ENCODE measurements at places on chromosomes 2 and 18. TPM values are rescaled to one million over a fixed set of nuclear protein-coding genes. Genes with fewer than 3 reads are reported as not detected.

ABHD1 gene
- total RNA-seq = 0.96 TPM

MEP1B gene
- total RNA-seq = not detected

L3MBTL4 gene
- 0.26 TPM for total RNA-seq

REG3A gene
- not detected for total RNA-seq

NT5C1B gene
- total RNA-seq = not detected

FIGN gene
- not detected for total RNA-seq

TBR1 gene
- 0.05 TPM for total RNA-seq

DNA sequence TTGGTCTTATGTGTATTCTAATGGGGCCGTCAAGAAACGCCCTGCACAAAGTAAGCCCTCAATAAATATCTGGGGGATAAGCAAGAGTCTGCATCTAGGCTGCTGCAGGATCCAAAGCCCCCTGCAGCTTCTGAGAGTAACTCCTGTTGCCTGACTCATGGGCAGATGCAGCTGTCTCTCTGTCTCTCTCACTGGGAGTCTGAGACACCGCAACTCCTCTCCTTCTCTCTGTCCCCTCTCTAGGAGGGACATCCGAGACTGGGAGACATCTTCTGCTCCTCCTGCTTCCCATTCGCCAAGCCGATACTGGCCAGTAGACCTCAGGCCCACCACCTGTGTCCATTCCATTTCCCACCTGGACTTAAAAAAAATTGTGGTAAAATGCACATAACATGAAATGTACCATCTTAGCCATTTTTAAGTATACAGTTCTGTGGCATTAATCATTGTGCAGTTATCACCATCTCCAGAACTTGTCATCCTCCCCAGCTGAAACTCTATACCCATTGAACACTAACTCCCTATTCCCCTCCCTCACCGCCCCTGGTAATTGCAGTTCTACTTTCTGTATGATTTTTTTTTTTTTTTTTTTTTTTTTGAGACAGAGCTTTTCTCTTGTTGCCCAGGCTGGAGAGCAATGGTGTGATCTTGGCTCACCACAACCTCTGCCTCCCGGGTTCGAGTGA, 20.1 kb downstream of the DYSF start:
- no peak overlapping the region for H3K4me3 ChIP-seq
- no peaks in the 10 kb centered on the region for H3K4me1 ChIP-seq
- H3K27ac ChIP-seq = no peak overlapping the region
- DNase-seq = no peak
- H3K27me3 ChIP-seq = peaks cover 21% of the 10 kb centered on the region

- no peak for DNase-seq
- no peak overlapping the region for H3K4me3 ChIP-seq
- H3K36me3 ChIP-seq = peaks cover 2% of the 10 kb centered on the region
- peaks cover 16% of the 10 kb centered on the region for H3K27me3 ChIP-seq
- H3K4me1 ChIP-seq = peaks cover 7% of the 10 kb centered on the region
Observed at GRCh38 chr2:231680285-231680991, 27.9 kb upstream of the PTMA start.

DNA sequence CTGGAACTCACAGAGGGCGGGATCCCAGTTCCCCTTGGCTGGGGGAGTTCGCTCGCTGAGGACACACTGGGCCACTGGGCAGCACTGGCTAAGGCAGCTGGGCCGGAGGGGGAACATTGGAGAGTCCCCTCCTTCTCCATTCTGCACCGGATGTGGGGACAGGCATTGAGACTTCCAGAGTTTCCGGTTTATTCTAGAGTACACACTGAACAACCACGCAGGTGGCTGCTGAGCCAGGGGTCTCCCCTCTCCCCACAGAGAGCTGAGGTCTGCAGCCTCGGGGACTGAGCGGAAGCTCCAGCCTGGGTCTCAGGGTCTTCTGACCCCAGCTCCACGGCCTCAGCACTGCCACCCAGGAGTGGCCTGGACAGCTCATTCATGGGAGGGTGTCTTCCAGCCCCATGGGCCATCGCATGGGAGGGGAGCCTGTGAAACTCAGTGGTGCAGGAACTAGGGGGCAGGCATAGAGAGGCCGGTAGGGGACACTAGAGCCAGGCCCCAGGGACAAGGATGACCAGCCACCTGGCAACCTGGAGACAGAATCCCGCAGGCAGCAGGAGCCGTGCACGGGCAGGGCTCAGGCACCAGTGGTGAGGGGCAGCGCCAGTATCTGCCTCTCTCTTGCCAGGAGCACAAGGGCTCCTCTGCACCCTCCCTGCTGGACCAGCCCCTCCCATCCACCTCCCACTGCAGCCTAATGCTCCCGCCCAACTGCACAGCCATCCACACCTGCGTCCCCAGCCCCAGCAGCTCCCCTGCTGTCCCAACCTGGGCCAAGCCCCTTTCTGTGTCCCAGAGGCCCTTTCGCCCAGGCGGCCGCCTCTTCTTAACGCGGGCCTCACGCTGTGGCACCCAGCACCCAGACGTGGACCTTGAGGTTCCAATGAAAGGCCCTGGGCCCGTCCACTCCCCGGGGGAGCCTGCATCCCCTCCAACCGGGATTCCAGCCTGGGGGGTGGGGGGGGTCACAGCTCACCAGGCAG, 45.1 kb upstream of the GPC1 start:
- peaks cover 8% of the 10 kb centered on the region for H3K4me1 ChIP-seq
- H3K27ac ChIP-seq = no peak overlapping the region
- no peak for DNase-seq
- no peaks in the 10 kb centered on the region for H3K36me3 ChIP-seq
- H3K27me3 ChIP-seq = no peaks in the 10 kb centered on the region

DNA sequence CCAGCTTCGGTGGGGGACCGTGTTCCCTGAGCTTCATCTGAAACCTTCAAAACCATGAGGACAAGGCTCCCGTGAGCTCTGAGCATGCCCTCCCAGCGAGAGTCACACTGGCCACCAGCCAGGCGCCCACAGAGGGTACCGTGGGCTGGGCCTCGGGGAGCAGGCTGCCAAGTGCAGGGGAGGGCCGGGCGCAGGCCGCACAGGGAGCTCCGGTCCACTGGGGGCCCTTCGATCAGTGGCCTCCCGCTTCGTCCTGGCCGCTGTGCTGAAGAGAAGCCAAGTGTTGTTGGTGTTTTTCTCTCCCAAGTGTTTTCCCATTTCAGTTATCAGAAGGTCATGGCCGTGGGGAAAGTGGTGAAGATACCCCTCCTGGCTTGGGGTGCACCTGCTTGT, 144.4 kb downstream of the PTGR3 start:
- H3K27ac ChIP-seq = no peak overlapping the region
- DNase-seq = no peak

DNA sequence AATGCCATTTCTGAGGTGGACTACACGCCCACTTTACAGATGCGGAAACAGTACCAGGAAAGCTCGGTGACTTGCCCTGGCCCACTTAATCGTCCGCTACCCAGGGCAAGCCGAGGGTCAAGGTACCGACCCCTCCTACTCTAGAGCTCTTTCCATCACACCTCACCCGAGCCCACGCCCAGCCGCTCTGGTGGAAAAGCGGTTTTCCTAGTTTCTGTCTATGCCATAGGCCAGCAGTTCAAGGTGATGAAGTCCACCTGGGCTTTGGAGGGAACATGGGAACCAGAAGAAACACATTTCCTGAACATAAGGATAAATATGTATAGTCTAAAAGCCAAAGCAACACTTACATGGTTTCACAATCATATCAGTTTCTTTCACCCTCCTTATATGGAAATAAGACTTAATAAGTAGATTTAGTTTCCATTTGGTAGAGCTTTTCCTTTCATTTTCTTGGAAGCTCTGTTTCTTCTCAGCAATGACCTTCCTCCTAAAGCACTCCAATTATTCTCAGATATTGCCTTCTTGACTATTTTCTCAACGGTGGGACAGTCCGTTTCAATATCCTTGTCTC, 567 bp downstream of the VWA3B start:
- no peak overlapping the region for H3K27ac ChIP-seq
- no peaks in the 10 kb centered on the region for H3K36me3 ChIP-seq
- peak overlapping the region; percentile 77 for H3K4me3 ChIP-seq
- H3K27me3 ChIP-seq = peaks cover 33% of the 10 kb centered on the region
- peaks cover 21% of the 10 kb centered on the region for H3K4me1 ChIP-seq
- DNase-seq = no peak

DNA sequence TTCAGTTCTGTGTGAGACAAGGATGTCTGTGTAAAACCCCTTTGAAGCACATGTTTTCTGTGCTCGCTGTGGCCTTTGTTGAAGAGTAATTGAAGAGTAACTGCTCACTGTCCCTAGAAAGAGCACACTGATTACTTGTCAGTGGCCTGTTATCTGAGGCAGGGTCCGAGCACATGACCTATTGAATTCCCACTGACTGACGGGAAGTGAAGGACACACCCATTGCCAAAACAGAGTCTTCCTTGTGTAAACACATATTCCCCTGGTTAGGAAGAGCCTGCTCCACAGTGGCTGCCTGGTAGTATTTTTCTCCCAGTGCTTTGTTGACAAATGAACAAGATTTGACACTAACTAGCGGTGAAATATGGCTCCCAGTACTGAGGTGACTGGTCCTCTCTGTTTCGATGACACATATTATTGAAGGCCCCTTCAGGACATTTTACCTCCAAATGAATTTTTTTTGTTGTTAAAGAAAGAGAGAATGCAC, 148.5 kb upstream of the GYPC start:
- no peak overlapping the region for H3K4me3 ChIP-seq
- H3K4me1 ChIP-seq = no peaks in the 10 kb centered on the region
- peaks cover 2% of the 10 kb centered on the region for H3K27me3 ChIP-seq
- no peak overlapping the region for H3K27ac ChIP-seq
- H3K36me3 ChIP-seq = no peaks in the 10 kb centered on the region
- DNase-seq = no peak

DNA sequence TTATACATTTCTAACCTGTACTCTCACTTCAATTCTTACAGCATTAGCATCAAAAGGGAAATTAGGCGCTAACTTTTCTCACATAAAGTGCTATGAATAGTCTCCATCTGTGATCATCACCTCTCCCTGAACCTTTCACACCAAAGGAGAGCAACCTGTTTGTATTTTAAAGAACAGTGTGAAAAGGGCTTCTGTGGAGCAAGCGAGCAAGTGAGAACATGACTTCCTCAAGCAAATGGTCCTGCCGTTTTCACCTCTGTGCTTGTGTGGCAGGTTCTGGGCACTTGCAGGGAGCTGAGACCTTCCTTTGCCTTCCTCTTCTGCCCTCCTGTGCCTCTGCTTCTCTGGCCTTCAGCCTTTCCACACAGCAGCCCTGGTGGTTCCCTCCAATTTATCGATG, 51.9 kb downstream of the TGFA start:
- H3K4me1 ChIP-seq = no peaks in the 10 kb centered on the region
- H3K4me3 ChIP-seq = no peak overlapping the region
- DNase-seq = no peak
- H3K36me3 ChIP-seq = no peaks in the 10 kb centered on the region

GRCh38 chr2:63514781-63515180, 73.5 kb downstream of the WDPCP start:
- H3K36me3 ChIP-seq = no peaks in the 10 kb centered on the region
- H3K4me3 ChIP-seq = no peak overlapping the region

- H3K4me1 ChIP-seq = peaks cover 16% of the 10 kb centered on the region
- DNase-seq = no peak
- H3K27me3 ChIP-seq = peaks cover 93% of the 10 kb centered on the region
Observed at GRCh38 chr2:222305516-222306392, 7.0 kb upstream of the PAX3 start.

DNA sequence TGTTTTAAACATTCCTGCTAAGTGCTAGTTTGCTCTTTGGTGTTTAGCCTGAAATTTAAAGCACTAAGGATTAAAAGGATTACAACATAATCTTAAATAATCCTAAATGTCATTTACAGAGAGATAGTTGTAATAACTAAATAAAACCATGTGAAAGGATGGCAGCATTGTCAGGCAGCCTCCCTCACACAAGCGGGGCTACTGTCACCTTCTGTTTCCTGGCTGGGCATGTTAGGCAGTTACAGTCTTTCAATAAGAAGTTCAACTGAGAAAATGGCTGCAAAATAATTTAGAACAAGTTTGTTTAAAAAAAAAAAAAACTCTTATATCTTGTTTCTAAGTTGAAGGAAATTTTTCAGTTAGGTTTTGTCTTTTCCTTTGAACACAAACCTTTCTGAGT, 124.9 kb downstream of the ARHGAP15 start:
- no peaks in the 10 kb centered on the region for H3K27me3 ChIP-seq
- peak overlapping the region; percentile 47 for H3K4me3 ChIP-seq
- H3K4me1 ChIP-seq = peaks cover 78% of the 10 kb centered on the region
- no peak for DNase-seq
- peaks cover 11% of the 10 kb centered on the region for H3K36me3 ChIP-seq
- peak overlapping the region; percentile 81 for H3K27ac ChIP-seq

DNA sequence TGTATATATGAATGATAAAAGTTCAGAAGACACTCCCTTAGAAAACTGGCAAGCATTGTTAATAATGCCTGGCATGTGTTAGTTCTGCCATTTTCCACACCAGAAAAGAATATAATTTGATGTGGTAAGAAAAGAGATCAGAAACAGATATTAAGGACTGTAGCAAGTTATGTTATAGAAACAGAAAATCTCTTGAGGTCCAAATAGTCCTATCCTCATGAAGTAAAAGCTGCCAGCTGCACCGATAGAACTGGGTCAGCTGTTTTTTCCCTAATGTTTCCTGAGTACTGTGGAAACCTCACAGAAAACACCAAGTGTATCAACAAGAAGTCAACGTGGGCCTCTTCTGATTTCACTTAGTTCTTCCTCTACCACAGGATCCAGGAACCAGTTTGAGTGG, 56.9 kb upstream of the SDC1 start:
- H3K27me3 ChIP-seq = no peaks in the 10 kb centered on the region
- no peak for DNase-seq
- no peak overlapping the region for H3K4me3 ChIP-seq
- no peak overlapping the region for H3K27ac ChIP-seq
- no peaks in the 10 kb centered on the region for H3K4me1 ChIP-seq

DNA sequence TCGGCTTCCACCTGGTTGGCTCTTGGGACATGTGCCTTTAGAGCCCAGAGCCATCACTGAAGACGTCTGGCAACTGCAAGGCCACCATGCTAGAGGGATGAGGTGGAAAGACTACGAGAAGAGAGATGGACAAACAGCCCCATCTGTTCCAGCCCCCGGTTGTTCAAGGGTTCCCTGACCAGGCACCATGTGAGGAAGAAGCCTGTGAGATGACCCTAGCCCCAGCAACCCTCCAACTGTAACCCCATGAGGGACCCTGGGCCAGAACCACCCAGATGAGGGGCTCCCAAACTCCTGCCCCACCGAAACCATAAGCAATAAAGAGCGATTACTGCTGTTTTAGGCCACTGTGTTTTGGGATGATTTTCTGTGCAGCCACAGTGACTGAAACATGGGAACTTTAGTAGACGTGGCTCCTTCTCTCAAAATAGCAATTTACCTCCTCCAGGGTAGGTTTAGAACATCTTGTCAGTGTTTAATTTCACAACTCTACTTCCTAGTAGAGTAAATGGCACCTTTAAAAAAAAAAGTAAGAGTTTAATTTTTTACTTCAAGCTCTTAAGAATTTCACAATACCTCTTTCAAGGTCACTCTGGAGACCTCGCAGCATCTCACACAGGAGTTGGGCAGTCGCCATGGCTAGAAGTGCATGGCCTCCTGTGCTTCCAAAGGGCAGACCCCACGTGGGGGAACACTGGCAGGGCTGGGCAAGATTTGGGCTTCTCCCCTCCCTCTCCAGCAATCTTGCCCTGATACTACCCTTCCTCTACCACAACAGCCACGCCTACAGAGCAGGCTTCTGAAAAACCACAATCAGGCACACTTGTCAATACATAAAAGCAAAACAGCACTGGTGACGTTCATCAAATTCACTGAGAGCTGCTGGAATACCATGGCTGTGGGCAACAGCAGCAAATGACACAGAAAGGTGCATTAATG, 48.8 kb downstream of the TMEM163 start:
- H3K27me3 ChIP-seq = peaks cover 35% of the 10 kb centered on the region
- peaks cover 4% of the 10 kb centered on the region for H3K36me3 ChIP-seq
- DNase-seq = peak; percentile 44
- H3K4me1 ChIP-seq = peaks cover 59% of the 10 kb centered on the region
- peak overlapping the region; percentile 27 for H3K27ac ChIP-seq
- H3K4me3 ChIP-seq = peak overlapping the region; percentile 27
